ENCODE measurements at places on chromosomes 1 and 21.

GRCh38 chr1:16474166-16474800 is 33.8 kb downstream of the NECAP2 start:
- DNase-seq = no peak

DNA sequence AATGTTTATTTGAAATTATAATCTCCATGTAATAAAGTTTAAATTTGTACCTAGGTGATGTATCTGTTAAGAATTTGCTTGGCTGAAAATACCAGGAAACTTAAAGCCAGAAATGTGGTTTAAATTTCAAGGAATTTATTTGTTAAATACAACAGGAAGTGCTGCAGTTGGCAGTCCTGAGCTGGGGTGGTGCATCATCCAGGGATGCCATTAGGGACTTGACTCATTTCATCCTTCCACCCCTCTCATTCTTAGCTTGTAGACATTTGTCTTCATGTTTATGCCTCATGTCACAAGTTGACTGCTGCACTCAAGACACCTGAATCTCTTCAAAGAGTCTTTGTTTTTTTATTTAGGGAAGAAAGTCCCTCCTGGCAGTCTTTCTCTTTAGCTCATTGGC is 175.9 kb downstream of the LHX8 start:
- no peak for DNase-seq

- no peak for DNase-seq
Measured at GRCh38 chr21:31482460-31482859, 138.4 kb upstream of the TIAM1 start.

DNA sequence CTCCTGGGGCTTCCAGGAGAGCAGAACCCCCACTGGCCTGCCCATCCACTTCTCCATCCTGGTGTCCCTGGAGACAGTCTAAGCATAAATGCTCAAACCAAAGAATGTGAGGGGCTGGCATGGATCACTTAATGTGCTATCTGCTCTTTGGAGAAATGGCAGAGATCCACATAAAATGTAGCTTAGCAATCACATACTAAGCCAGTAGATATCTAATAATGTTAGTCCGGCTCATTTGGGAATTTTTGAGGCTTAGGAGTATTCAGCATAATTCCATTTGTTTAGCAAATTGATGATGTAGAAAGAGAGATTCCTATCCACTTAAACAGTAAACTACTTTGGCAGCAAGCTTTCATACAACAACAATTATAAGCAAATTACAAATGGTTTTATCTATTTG is 90.7 kb downstream of the TENT5C start:
- DNase-seq = peak; percentile 83

- no peak for DNase-seq
Measured at GRCh38 chr1:44576456-44577150, 97.7 kb downstream of the TMEM53 start.

DNA sequence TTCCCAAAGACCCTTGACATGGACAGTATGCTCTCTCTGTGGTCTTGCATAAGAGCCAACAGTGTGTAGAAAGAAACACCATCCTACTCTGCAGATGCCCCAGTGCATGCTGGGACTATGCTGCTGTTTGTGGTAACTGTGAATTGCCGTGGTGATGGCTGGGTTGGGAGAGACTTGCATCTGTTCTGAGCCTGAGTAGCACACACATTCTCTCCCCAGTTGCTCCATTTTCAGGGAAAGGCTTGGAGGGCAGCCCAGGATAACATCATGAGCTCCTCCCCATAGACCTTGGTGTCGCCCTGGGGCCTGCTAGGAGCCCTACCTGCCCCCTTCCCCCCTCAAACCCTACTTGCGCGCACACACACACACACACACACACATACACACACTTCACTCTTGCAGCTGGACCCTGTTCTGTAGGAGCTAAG is 120.9 kb upstream of the IPO9 start:
- DNase-seq = peak; percentile 88

GRCh38 chr1:58497499-58497898 is 49.0 kb downstream of the OMA1 start:
- DNase-seq = no peak

- no peak for DNase-seq
Measured at GRCh38 chr1:91817211-91817905, 68.6 kb downstream of the TGFBR3 start.

- no peak for DNase-seq
Measured at GRCh38 chr1:89698020-89698560, 65.2 kb downstream of the LRRC8C start.

DNA sequence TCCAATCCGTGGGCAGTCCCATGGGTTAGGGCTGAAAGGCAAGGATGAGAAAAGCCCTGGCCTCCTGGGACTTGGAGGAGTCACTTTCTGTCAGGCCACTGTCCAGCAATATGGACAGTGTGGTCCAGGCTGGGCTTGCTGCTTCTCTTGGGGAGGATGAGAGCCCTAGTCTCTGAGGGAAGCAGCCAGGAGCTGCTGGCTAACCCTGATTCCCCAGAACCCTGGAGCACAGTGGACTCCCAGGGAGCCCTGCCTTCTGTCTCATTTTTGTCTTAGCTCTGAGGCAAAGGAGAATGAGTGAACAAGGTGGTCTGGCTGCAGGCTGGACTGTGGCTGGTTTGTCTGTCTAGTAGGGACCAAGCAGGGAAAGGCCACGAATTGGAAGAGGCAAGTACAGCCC is 23.8 kb upstream of the EDN2 start:
- no peak for DNase-seq

DNA sequence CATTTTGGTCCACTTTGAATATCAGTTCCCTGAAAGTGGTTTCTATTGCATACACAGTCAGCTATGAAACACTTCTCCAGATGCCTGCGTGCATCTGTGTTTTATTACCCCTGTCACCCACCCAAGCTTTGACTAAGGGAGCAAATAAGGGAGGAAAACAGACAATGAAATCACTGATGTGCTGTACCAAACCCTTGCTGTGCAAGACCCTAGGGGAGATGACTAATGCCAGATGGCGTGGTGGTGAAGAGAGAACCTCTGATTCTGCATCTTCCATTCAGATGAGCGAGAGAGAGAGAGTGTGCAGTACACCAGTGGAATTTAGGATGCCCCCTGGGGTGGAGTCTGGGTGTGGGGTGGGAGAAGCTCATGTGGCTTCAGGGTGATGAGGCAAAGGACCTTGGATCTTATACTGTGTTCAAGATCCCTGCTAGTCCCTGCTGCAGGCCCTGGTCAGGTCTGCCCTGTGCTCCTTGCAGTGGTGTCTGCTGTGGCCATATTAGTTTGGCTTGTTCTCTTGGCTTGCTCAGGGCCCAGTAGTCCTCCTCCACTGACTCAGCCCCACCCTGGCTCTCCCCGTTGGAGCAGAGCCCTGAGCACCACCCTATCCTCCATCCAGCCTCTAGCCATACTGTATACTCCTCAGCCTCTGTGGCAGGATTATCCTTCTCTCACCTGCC is 18.5 kb downstream of the CLCA1 start:
- peak; percentile 55 for DNase-seq

- no peak for DNase-seq
Measured at GRCh38 chr1:222736972-222737371, at the start of gene FAM177B. FAM177B (plus strand) TSS chr1:222737202; CDS start chr1:222746546, 9,344 bp downstream.

- DNase-seq = no peak
Measured at GRCh38 chr21:34201481-34201858, 128.1 kb downstream of the MRPS6 start.

- no peak for DNase-seq
Measured at GRCh38 chr1:5390504-5390903, 601.7 kb downstream of the NPHP4 start.

- peak; percentile 83 for DNase-seq
Measured at GRCh38 chr21:28229814-28230213, 762.9 kb downstream of the LTN1 start.

DNA sequence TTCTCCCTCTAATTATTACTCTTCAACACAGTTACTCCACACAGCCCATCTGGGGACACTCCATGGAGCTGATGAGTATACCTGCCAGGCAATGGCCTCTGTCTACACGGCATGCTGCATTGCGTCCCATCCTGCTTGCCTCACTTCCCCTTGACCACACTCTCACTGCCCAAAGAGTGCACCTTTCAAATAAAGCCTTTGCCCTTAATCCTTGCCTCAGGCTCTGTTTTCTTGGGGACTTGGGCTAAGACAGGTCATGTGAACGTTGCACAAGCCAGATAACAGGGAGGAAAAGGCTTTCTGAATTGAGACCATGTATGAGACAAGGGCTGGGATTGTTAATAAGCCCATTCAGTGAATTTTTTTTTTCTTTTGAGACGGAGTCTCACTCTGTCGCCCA is 40.0 kb upstream of the SIM2 start:
- DNase-seq = no peak

DNA sequence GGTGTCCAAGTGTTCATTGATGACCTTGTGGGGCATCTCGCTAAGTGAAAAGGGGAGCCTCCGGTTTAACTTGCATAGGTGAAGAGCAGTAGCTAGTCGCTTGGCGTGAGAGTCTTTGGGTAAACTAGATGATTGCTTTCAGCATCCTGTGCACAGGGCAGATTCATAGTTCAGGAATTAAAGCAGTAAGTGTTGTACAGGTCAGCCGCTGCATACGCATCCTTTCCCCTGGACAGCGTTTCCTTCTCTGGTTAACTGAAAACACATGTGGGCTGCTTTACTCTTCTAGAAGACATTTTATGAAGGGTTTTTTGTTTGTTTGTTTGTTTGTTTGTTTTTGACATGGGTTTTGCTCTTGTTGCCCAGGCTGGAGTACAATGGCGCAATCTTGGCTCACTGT is 12.1 kb downstream of the NDUFV3 start:
- DNase-seq = no peak

GRCh38 chr1:233640179-233640578 is 26.3 kb downstream of the KCNK1 start:
- no peak for DNase-seq

- DNase-seq = no peak
Measured at GRCh38 chr1:47684518-47684917, 246.7 kb downstream of the FOXD2 start.

DNA sequence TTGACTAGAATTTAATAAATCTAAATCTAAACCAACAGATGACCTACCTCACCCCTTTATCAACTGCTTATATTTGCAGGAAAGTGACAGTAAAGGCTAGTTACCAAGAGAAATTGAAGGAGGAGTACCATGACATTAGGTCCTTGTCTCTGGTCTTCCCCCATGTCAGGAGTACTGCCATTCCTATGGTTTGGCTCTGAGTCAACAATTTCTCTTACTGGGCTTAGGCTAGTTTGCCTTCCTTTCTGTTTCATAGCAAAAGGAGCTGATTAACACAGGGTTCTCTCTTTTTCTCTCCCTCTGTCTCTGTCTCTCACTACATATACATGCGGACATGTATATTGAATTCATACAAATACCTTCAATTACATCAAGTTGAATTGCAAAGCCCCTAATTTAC is 579.9 kb downstream of the DPYD start:
- DNase-seq = peak; percentile 81

GRCh38 chr1:10862743-10863335 is 66.4 kb upstream of the CASZ1 start:
- no peak for DNase-seq

- DNase-seq = no peak
Measured at GRCh38 chr1:43007377-43008114, 48.9 kb upstream of the SLC2A1 start.

- DNase-seq = peak; percentile 54
Measured at GRCh38 chr1:159012495-159012894, 2.8 kb downstream of the IFI16 start.

DNA sequence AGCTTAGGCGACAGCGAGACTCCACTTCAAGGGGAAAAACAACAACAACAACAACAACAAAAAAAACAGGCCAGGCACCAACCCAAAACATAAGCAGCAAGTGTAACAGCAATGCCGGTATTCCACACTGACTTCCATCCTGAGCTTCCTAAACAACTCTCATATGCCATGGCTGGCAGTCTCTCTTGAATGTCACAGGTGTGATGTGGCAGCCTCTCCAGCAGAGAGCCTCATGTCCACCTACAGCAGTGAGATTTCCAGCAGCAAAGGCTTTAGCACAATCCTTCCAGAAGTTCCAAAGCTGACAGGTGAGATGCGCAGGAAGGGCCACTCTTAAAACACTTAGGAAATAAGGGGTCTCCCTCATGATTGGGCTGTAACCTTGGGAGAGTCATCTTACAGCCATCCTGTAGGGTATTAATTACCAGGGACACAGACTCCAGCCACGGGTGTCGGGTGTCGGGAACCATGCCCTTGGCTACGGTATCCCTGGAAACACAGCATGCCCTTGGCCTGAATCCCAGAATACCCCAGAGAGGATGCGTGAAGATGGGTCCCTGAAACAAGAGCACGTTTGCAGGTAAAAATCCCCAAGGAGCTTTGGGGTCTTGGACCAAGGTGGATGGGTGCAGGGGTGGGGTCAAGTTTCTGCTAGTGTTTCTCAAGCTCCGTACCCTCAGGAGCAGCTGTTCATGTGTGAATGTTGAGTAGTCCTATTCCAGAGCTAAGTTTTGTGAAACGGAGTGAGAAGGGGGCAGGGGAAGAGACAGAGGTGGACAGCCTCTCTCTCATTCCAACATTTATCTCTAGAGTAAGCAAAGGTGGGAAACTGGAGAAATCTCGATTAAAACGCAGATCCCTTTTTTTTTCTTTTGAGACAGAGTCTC is 31.4 kb downstream of the CLSTN1 start:
- DNase-seq = no peak

Measured in mesenchymal stem cell (in vitro differentiated cells and primary cell).